GM12891 (cell line): ENCODE measurements at places on chromosomes 4 and X.
A peak's percentile ranks its signal among the peaks of the same experiment; 100 is the strongest.

- no peak for DNase-seq
These were observed 170.0 kb downstream of the SMIM20 start for GRCh38 chr4:26083987-26084386.

- DNase-seq = no peak
These were observed 28.3 kb downstream of the CYTL1 start for GRCh38 chr4:4990857-4991540.

- no peak for DNase-seq
These were observed 486.4 kb upstream of the FAT1 start for GRCh38 chr4:187209921-187210613.

GRCh38 chr4:8580321-8581093, at the start of gene GPR78:
TSS of gene GPR78 (plus strand) at chr4:8580392. CDS start at chr4:8580983, 591 bp downstream.
- peak; percentile 66 for DNase-seq

- no peak for DNase-seq
These were observed 7.3 kb downstream of the SPARCL1 start for GRCh38 chr4:87521757-87522374.

DNA sequence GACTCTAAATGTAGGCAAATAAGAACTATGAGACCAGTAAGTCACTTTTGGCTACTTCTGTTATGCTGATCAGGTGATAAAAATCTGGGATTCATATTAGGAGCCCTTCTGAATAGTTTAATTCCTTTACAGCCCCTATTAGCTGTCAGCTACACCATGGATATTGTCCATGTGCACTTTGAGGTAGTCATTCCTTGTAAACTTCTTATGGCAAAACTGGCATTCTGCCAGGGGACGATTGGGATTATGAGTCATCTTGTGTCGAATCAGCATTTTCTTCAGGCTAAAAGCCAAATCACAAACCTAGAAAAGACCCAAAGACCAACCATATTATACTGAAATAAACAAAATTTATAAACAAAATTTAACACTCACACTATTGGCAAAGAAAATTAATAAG, 227.6 kb downstream of the PRDM5 start:
- no peak for DNase-seq

GRCh38 chr4:69858690-69859089, 1.3 kb downstream of the SULT1E1 start:
- no peak for DNase-seq

DNA sequence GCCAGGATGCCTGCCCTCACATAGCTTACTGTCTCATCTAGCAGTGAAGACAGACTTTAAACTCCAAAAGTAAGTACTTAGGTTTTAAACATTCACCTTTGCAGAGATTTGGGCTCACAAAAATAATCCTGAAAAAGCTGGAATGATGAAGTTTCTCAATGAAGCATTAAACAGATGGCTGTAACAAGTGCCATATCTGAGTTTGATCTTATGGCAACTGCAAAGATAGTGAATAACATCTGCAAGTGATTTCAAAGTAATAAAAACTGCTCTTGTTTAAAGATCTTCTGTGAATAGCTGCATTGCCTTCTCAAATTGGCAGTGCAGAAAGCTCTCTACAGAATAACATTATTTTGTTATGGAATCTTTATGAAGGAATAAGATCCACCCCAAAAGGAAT, 271.2 kb upstream of the SMIM31 start:
- DNase-seq = no peak

DNA sequence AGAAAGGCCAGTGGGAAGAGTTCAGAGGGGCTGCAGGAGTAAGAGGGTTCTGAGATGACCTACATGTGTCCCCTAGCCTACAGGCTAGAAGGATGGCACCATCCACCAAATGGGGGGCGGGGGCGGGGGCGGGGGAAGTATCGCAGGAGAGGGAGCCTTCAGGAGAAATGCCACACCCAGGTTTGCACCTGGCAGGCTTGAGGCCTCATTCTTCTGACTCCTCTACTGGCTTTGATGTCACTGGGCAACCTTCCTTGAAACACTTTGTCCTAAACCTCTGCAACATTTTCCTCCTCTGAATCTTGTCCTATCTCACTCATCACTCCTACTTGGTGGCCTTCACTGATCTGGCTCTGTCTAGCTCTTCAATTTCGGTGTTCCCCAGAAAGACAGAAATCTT, 24.0 kb downstream of the CD99L2 start:
- no peak for DNase-seq

- DNase-seq = no peak
These were observed 4.2 kb upstream of the MTMR1 start for GRCh38 chrX:150688911-150689451.

DNA sequence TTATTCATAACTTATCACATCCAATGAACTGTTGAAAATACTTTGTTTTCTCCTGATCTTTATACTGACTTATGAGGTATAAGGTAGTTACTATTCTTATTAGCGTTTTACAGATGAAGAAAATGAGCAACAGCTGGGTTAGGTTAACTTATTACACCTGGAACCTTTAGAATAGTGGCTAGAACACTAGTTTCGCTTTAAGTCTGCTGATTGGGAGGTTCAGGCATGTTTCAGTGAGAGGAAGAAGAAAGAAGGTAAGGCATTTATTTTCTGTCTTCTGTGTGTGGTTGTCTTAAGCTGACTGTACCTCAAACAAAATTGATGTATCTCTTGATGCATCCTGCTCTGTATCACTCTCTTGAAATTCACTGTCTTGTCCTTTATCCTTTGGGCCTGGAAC, 302.5 kb downstream of the GRID2 start:
- DNase-seq = no peak

DNA sequence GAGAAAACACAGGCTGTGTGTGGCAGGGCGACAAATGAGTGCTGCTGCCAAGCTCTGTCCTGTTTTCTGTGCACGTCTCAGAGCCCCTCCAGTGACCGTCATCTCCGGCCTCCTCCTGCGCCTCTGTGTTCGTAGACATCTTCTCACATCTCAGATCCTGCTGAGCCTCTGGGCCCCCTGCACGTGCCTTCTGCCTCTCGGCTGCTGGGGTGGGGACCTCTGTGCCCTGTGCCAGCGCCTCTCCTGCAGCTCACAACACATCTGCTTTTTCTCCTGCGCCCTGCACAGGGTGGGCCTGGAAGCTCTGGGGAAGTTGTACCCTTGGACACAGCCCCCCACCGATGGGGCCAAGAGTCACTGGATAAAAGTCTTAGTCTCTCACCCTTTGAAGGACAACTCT, 2.4 kb upstream of the CTAG2 start:
- DNase-seq = no peak
